ENCODE measurements at places on chromosomes 16 and 17.

- H3K4me3 ChIP-seq: no peak overlapping the region
- no peak overlapping the region for H3K27ac ChIP-seq
- H3K4me1 ChIP-seq: peaks cover 29% of the 10 kb centered on the region
- peaks cover 13% of the 10 kb centered on the region for H3K27me3 ChIP-seq
- DNase-seq: no peak
Measured at GRCh38 chr16:54657058-54657708, 273.5 kb upstream of the IRX5 start.

DNA sequence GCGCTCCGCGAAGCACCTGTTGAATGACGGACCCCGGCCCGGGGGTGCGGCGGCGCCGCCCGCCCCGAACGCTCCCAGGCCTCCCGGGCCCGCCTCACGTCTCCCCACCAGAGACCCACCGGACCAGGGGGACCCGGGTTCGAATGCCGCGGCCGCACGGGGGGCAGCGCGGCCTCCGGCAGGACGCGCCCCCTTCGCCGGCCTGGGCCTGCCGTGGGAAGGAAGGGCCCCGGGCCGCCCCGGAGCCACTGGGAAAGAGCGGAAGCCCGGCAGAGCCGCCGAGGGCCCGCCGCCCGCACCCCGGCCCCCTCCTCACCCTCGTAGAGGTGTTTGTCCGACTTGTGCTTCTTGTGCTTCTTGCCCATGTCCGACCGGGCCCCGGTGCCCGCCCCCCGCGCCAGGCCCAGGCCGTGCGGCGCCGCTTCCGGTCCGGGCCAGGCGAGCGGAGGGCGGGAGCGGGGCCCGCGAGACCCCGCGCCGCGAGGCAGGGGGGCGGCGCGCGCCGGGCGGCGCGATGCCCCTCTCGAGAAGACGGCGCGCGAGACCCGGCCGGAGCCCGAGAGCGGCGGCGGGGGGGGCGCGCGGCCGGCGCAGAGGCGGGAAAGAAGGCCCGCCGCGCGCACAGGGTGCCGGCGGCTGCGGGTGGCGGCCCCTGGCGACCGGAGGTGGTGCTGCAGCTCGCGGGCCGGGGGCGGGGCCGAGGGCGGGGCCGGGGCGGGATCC, at the start of gene BRD7:
TSS of gene BRD7 (minus strand) at position 579 of the 723 bp plus-strand sequence. CDS start at position 365, 214 bp downstream.
- peak within 1 kb of the TSS; percentile 75 for H3K27ac ChIP-seq
- DNase-seq: peak; percentile 65
- peaks cover 60% of the 10 kb centered on the region for H3K4me1 ChIP-seq
- H3K36me3 ChIP-seq: peaks cover 17% of the 10 kb centered on the region

DNA sequence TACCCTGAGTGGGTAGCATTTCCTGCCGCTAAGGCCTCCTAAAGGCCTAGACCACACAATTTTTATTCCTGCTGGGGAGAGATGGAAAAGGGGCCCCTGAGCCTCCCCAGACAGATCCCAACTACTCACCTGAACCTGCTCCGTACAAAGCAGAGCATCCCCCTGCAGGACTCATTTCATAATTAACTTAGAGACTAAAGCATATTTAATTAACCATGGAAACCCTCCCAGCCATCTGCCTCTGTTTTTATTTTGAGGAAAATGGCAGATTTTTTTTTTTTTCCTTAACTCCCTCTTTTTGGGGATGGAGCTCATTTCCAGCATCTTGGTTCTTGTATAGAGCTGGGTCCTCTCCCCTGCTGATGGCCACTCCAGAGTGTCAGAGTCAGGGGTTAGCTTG, 96.5 kb upstream of the CRHR1 start:
- no peak for DNase-seq
- H3K4me1 ChIP-seq: no peaks in the 10 kb centered on the region
- H3K27me3 ChIP-seq: peaks cover 89% of the 10 kb centered on the region
- no peak overlapping the region for H3K4me3 ChIP-seq

DNA sequence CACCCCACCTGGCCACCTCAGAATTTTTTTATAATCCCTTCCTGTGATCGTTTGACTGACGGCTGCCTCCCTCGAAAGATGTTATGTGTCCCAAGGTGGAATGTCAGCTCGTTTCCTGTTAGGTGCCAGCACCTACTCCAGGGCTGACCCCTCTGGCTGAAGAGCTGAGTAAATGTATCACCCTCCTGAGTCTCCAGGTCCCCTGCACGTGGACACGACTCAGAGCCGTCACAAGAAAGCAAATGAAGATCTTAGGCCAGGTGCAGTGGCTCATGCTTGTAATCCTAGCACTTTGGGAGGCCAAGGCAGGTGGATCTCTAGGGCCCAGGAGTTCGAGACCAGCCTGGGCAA, 273.2 kb downstream of the C16orf95 start:
- H3K4me3 ChIP-seq: no peak overlapping the region
- H3K4me1 ChIP-seq: peaks cover 19% of the 10 kb centered on the region
- H3K27ac ChIP-seq: peak overlapping the region; percentile 62

DNA sequence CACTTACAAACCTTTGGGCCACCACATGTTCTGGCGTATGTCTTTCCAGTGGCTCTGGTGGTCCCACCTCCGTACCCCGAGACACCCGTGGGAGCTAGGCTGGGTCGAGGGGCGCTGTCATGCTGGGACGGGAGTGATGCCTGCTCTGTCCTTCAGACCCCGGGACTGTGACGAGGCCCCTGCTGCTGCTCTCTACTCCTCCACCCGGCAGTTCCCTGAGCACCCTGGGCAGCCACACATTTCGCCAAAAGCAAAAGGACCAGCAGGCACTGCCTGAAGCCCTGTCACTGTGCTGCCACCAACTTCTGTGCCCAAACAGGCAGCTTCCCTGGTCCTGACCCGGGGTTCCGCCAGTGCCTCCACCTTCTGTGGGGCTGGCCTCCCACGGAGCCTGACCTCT, 15.5 kb downstream of the DOC2B start:
- H3K27me3 ChIP-seq: no peaks in the 10 kb centered on the region
- peaks cover 3% of the 10 kb centered on the region for H3K4me1 ChIP-seq
- no peak overlapping the region for H3K4me3 ChIP-seq
- no peak overlapping the region for H3K27ac ChIP-seq

GRCh38 chr16:89490439-89491237, at the start of gene ANKRD11:
TSS of gene ANKRD11 (minus strand) at chr16:89490561. CDS start at chr16:89317019, 173,542 bp downstream.
- peak within 1 kb of the TSS; percentile 93 for H3K4me3 ChIP-seq
- H3K27me3 ChIP-seq: no peaks in the 10 kb centered on the region

DNA sequence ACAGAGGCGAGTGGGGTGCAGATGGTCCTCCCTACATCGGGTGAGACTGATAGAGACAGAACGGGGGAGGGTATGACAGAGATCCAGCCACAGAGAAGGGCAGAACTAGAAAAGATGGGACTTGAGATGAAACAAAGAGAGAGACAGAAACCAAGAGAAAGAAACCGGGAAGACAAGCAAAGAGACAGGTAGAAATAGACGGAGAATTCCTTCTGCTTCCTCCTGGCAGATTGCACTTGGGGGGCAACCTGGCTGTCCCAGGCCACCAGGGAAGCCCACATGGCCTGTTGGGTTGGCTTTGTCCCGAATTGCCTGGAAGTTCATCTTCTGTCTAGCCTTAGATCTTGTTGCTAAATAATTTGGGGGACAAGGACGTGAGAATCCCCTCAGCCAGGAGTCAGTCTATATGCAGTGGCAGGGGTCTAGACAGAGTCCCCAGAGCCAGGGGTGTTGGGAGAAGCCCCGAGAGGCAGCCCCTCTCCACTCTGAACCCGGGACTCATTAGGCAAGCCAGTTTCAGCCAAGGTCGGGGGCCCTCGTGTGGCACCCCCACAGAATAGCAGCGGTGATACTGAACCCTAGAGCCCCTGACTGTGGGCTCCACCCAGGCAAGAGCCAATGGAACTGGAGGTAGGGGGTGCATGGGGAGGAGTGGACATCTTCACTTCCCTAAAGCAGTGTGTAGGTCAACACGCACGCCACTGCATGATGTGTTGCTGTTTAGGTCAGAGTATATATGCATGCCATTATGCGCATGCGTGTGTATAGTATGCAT, 627 bp upstream of the TSPOAP1 start:
- peaks cover 9% of the 10 kb centered on the region for H3K4me1 ChIP-seq
- H3K36me3 ChIP-seq: no peaks in the 10 kb centered on the region
- H3K4me3 ChIP-seq: no peak overlapping the region
- peak; percentile 30 for DNase-seq

DNA sequence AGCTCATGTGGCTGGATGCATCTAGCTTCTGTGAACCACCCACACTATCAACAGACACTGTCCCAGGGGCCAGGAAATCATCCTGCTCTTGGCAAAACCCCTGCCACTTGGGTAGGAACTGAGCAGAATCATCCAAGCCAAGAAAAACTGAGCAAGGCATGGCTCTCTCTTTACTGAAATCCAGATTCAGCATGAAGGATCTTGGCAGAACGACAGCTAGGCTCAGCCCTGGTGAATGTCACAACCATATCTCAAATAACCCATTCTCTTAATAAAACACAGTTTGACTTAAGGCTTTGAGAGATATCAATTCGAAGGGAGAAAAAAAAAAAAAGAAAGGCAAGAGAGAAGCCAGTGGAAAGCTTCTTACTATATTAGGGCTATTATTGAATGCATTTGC, 72.2 kb downstream of the MAF start:
- H3K4me1 ChIP-seq: peaks cover 27% of the 10 kb centered on the region
- H3K27me3 ChIP-seq: no peaks in the 10 kb centered on the region

GRCh38 chr16:14405611-14406537, 224.2 kb downstream of the PARN start:
- H3K27ac ChIP-seq: no peak overlapping the region
- H3K36me3 ChIP-seq: no peaks in the 10 kb centered on the region
- no peak for DNase-seq
- no peaks in the 10 kb centered on the region for H3K27me3 ChIP-seq
- H3K4me1 ChIP-seq: peaks cover 5% of the 10 kb centered on the region

- no peak overlapping the region for H3K27ac ChIP-seq
- no peaks in the 10 kb centered on the region for H3K36me3 ChIP-seq
- H3K4me3 ChIP-seq: no peak overlapping the region
- H3K4me1 ChIP-seq: peaks cover 6% of the 10 kb centered on the region
- H3K27me3 ChIP-seq: peaks cover 73% of the 10 kb centered on the region
Measured at GRCh38 chr16:86067516-86067915, 168.6 kb downstream of the IRF8 start.

DNA sequence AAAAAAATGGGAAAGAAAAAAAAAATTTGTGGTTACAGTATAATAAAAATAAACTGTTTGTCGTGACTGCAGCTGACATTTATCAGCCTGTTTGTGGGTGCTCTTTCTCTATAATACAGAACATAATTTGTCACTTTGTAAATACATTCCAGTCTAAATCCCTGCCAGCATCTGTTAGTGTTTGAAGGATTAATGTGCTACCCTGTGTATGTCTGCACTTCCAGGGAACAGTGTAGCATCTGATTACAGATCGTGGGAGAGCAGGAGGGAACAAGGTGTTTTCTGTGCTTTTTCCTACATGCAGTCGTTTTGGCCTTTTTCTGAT, 265.1 kb downstream of the WWOX start:
- peaks cover 29% of the 10 kb centered on the region for H3K4me1 ChIP-seq
- H3K36me3 ChIP-seq: no peaks in the 10 kb centered on the region
- H3K27ac ChIP-seq: no peak overlapping the region
